ENCODE measurements at places on chromosomes 13 and 19.

DNA sequence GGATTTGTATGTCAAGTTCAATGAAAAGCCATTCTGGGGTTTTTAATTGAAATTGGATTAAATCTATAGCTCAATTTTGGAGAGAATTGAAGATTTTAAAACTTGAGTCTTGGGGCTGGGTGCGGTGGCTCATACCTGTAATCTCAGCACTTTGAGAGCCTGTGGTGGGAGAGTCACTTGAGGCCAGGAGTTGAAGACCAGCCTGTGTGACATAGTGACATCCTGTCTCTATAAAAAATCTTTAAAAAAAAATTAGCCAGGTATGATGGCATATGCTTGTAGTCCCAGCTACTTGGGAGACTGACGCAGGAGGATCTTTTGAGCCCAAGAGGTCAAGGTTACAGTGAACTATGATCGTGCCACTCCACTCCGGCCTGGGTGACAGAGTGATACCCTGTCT, 41.2 kb downstream of the VAV1 start:
- no peak for DNase-seq

GRCh38 chr19:8477889-8478288, 24.6 kb downstream of the PRAM1 start:
- DNase-seq, result no peak

DNA sequence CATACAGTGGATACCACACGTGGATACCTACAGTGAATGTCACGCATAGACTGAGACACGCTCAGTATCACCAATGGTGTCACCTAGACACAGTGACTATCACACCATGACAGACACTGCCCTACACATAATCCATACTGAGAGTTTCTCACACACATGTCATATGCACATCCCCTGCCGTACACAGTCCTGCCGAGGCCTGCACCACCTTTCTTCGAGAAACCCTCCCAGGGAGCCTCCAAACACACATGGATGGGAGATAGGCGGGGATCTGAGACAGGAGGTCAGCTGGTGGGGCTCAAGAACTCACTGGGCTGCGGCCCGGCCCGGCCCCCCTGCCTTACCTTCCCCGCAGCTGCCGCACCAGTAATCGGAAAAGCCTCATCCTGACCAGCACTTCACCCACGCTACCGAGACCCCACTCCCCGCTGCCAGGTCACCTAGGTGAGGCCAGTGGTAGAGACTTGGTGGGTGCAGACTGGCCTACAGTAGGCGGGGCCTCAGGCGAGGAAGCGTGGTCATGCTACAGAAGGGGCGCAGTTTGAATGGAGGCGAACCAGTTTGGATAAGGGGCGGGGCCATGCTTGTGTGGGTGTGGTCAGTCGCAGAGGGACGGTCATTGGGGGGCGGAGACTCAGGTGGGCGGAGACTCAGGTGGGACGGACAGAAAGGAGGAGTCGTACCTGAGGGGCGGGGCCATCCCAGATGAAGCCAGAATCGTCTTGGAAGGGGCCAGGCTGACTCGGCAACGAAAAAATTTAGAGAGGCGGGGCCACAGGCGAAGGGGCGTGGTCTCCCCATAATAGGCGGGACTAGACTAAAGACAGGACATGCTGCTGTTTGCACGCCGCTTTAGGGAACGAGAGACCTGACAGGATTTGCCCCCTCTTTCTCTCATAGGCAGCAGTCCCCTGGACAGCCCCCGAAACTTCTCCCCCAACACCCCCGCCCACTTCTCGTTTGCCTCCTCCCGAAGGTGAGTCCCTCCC, 2.1 kb downstream of the MAST1 start:
- DNase-seq, result peak; percentile 88

GRCh38 chr13:76643596-76643995, 242.6 kb downstream of the KCTD12 start:
- no peak for DNase-seq

- DNase-seq, result no peak
Observed at GRCh38 chr13:90403330-90404082, 944.0 kb upstream of the MIR17HG start.

GRCh38 chr19:55084416-55084815, 8.7 kb downstream of the EPS8L1 start:
- no peak for DNase-seq

DNA sequence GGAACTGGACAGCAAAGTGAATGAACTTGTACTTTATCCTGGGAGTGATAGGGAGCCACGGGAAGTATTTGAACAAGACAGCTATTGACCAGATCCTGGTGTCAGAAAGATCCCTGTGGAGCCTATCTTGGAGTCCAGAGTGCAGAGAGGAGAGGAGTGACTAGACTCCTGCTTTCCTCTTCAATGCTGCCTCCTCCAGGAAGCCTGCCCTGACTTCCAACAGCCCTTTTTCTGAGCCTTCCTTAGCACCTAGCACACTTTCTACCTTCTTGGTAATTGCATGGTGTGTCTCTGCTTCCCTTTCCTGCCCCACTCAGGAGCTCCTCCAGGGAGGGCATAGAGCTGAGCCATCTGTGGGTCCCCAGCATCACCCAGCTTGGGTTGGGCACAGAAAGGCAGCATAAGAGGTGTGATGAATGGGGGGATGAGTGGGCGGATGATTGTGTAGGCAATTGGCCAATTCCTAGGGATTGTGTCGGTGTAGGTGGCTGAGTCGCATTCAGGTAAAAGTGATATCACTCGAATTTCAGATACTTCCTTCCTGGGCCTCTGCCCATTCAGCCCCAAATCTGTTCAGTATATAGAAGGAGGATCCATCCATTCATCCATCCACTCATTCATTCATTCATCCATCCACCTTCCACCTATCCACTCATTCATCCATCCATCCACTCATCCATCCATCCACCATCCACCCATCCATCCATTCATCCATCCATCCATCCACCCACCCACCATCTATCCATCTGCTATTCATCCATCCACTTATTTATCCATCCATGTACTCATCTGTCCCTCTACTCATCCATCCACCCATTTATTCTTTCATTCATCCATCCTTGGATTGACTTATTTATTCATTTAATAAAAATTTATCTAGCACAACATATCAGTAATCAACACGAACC, 26.9 kb downstream of the CYP4F22 start:
- no peak for DNase-seq

DNA sequence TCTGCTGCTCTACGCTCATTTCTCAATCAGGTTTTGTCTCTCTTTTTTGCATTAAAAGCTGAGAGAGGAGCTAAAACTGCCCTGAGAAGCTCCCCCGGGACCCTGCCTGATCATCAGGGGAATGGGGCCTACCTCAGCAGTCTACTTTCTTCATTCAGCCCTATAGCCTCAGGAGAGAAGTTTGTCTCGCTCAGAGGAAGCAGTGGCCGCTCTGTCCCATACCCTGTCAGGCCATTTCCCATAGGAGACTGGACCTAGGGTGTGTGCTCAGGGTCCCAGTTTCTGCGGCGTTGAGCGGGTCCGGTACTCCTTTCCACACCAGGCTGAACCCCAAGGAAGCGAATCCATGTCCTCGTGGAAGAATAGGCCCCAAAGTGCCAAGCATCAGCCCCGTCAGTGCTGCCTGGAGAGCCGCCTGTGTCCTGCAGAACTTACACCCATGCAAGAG, 21.7 kb downstream of the UBE2L5 start:
- no peak for DNase-seq

DNA sequence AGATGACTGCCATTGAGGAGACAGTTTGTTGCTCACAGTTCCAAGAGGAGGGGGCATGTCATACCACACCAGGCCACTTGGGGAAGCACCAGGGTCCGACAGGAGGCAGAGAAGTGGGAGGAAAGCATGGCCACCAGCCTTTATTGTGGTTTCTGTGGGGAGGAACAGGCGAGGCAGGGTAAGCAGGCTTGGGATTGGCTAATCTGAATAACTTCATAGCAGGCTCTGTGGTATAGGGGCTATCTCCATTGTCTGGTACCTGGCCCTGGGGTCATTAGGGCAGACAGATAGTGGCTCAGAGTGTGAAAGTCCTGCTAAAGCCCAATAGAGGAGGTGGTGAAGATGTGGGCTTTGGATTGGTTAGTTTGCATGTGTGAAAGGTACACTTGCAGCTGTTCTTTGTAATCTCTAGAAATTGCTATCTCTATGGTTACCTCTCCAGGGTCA, 35.5 kb downstream of the CBY2 start:
- DNase-seq, result no peak

- no peak for DNase-seq
Observed at GRCh38 chr13:104008541-104009435, 942.6 kb upstream of the SLC10A2 start.

- DNase-seq, result no peak
Observed at GRCh38 chr13:98083936-98084335, 59.0 kb upstream of the FARP1 start.

- DNase-seq, result no peak
Observed at GRCh38 chr13:31891472-31891871, 140.1 kb upstream of the FRY start.

DNA sequence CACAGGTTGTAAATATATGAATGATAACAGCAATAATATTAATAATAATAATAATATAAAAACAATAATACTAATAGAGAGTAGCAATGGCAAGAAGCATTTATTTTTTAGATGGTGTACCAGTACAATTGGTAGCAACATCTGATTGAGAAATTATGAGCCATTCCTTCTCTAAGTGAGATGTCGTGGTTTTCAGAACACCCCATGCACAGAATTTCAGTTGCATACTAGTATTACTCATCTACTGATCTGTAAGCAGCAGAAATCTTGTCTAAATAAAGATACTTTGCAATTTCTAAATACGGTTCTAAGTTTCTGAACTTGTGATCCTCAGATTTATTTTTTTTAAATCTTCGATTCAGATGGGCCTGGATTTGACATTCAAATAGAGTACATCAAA, 788.0 kb upstream of the ATXN8OS start:
- DNase-seq, result no peak

DNA sequence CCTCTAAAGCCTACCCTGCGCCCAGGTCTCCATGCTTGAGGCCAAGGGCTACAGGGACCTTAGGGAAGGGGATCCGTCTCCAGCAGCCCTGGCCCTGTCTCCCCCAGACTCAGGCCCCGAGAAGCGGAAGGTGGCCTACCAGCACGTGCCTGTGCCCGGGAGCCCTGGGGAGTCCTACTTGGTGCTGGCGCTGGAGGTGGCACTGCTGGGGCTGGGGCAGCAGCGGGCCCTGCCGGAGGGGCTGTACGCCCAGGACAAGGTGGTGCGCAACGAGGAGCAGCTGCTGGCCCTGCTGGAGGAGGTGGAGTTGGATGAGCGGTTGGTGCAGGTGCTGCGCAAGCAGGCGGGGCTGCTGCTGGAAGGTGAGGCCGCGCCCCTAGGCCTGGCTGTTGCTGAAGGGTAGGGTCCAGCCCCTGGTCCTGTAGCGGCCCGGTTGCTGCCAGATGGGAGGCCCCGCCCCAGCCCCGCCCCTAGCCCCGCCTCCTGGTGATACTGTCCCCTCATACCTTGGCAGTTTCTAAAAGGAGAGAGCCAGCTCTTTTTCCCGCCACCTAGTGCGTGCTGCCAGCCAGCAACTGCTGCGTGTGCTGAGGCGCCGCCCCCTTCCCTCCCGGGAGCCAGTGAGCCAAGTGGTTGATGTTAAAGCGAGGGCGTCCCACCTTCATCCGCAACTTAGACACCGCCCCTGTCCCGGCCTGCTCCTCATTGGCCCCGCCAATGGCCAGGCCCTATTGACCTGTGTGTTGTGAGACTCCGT, 22.6 kb downstream of the ZSWIM4 start:
- DNase-seq, result peak; percentile 19

GRCh38 chr13:99731747-99732146, 230.5 kb downstream of the TM9SF2 start:
- no peak for DNase-seq

GRCh38 chr13:43963726-43964125, 84.0 kb downstream of the LACC1 start:
- DNase-seq, result no peak

GRCh38 chr13:39410096-39410901, 192.7 kb downstream of the LHFPL6 start:
- no peak for DNase-seq

DNA sequence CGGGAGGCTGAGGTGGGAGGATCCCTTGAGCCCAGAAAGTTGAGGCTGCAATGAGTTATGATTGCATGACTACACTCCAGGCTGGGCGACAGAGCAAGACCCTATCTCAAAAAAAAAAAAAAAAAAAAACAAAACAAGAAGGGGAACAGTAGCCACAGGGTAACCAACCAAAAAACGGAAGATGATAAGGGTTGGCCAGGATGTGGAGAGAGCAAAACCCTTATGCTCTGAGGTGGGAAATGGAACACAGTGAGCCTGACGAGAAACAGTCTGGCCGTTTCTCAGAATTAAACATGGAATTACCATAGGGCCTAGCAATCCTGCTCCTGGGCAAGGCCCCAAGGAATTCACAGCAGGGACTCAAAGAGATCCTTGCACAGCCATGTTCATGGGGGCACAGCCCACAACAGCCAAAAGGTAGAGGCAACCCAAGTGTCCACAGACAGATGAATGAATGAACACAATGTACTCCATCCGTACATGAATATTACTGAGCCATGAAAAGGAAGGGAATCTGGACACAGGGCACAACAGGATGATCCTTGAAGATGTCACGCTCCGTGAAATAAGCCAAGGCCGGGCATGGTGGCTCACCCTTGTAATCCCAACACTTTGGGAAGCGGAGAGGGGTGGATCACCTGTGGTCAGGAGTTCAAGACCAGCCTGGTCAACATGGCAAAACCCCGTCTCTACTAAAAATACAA, 11.3 kb downstream of the NMRK2 start:
- no peak for DNase-seq

- DNase-seq, result no peak
Observed at GRCh38 chr19:45306518-45307027, 16.1 kb downstream of the CKM start.

DNA sequence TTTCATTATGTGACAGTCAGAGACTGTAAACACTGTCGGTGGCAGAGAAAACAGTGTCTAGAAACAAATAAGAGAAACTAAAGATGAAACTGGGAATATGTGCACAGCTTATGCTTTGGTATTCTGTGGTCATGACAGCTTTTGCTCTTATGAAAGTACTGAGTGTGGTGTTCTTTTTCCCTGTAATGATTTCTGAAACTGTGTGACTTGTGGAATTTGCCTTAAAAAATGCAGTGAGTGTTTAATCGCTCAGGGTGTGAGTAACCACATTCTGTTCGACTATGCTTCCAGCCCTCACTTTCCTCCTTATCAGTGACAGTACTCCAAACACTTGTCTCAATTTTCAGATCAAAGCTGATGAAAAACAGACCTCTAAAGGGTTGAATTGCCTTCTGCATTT, 66.9 kb upstream of the DIAPH3 start:
- DNase-seq, result no peak

DNA sequence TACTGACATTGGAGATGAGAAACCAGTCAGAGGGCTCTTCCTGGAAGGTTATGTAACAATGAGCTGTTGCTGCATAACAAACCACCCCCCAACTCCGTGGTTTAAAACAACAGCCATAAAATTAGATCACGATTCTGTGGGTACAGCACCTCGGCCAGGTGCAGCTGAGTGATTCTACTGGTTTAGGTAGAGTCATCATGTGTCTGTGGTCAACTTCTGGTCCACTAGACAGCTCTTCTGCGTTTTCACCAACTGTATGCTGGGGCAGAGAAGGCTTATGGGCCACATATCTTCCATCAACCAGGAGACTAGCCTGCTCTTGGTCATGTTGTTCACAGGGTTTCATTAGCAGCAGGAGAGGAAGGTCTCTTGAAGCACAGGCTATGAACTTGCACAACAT, 585.5 kb downstream of the KCTD12 start:
- no peak for DNase-seq

Measured in hematopoietic multipotent progenitor cell treated with erythropoietin and hydrocortisone succinate and interleukin-3 and kit ligand, for 15 days (in vitro differentiated cells).